ENCODE measurements at places on chromosomes 7 and 10.
A peak's percentile ranks its signal among the peaks of the same experiment; 100 is the strongest.

DNA sequence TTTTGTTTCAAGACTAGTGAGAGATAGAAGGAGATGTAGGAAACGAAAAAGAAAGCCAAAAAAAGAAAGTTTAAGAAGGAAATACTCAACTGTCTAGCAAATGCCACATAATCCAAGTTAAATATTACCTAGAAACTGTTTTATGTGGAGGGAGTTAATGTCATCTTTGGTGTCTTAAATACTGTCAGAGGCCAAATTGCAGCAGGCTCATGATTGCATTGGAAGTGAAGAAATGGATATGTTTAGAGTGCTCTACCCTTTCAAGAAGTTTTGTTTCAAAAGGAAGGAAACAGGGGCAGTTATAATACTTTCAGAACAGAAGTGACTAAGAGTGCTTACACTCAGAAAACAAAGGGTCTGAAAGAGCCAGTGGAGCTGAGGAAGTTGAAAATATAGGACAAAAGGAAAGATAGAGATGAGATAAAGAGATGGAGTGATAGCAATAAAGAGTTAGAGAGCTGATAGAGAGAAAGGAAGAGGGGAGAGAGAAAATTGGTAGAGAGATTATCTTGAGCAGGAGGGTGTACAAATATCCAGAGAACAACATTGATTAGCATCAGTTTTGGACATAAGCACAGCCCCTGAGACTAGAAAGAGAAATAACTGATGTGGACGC lies 28.0 kb upstream of the GNAI1 start:
- DNase-seq: no peak

DNA sequence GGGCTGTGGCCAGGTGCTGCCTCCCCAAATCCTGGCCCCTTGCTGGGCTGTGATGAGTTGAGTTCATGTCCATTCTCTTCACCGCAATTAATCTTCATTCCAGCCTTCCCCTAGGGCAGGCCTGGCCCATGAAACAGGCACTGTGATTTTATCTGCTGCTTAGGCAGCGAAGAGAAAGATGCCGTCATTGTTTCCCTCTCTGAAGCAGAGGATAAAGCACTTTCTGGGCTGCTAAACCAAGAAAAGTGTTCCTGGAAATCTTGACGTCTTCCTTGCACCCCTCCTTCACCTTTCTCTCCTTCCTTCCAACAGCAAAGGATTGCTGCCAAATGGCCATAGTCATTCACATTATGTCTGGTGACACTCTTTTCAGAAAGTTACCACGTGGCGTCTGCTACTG lies 265.9 kb downstream of the ZEB1 start:
- DNase-seq: no peak

DNA sequence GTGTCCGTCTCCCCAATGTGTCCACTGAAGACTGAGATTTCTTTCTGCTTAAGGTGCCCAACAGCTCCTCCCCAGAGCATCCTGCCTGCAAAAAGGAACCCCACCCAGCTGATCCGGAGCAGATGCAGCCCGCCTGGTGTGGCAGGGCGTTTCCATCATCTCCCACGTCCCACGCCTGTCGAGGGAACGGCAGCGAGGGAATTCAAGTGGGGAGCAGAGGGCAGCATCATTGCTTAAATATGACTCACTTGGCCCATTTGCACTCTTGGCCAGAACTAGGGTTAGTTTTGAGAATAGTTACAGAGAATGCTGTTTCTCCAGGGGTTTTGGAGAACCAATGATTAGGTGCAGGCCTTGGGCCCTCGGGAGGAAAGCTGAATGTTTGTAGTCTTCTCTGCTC lies 20.8 kb downstream of the VWA2 start:
- no peak for DNase-seq

- DNase-seq: no peak
Measured at GRCh38 chr10:34298346-34298818, 516.7 kb downstream of the PARD3 start.

- no peak for DNase-seq
Measured at GRCh38 chr7:158585721-158586498, 1.7 kb downstream of the PTPRN2 start.

GRCh38 chr10:60878224-60878623 lies 65.8 kb downstream of the RHOBTB1 start:
- no peak for DNase-seq

DNA sequence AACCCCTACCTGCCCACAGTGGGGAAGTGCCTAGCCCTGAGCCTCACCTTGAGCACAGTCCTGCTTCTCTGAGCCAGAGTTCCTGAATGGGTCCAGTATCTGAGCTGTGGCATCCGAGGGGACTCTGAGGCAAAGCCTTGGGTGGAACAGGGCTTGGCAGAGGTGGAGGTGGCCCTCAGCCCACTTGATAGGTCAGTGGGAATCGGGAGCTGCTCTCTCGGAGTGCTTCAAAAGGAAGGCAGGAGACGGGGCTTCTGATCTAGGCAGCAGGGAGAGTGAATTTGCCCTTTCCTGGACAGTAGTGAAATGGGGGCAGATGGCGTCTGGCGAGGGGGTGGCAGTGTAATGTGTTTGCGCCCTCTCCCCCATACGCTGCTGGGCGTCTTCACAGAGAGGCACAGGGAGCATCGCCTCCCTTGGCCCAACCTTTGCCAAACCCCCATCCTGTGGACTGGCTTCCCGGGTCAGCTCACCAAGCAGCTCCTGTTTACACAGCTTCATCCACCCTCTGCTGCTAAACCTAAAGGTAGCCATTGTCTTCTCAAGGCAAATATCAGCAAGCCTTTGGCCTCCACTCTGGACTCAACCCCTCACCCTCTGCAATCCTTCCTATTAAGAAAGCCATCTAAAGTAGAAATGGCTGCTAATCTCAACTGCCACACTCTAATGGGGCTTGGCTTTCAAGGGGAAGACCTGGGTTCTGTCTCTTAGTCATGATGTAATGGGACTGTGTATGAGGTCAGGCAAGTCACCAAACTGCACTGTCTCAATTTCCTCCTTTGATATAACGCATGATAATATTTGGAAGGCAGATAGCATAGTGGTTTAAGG lies 21.1 kb upstream of the VDAC2 start:
- no peak for DNase-seq

DNA sequence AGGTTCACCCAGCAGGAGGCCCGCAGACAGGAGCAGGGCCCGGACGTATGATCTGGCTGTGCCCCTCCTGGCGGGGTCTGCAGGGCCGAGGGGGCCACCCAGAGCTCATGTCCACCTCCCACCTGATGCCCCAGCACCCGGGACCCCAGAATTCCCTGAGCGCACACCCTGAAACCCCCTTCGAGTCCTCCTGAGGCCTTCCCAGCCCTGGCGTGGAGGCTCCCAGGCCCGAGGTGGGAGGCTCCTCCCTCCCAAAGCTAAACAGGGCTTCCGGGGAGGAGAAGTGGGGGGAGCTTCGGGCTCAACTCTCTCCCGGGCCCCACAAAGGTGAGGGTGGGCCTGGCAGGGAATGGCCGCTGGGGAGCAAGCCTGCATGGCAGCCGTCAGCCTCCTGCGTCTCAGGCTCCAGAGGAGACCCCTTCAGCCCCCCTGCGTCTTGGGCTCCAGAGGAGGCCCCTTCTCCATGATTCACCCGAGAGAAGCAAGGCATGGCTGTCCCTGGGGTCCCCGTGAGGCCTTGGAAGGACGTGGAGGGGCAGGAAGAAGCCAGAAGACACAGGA lies 30.2 kb downstream of the MICALL2 start:
- no peak for DNase-seq

GRCh38 chr7:101220295-101220694 lies 2.3 kb downstream of the ZNHIT1 start:
- DNase-seq: no peak

DNA sequence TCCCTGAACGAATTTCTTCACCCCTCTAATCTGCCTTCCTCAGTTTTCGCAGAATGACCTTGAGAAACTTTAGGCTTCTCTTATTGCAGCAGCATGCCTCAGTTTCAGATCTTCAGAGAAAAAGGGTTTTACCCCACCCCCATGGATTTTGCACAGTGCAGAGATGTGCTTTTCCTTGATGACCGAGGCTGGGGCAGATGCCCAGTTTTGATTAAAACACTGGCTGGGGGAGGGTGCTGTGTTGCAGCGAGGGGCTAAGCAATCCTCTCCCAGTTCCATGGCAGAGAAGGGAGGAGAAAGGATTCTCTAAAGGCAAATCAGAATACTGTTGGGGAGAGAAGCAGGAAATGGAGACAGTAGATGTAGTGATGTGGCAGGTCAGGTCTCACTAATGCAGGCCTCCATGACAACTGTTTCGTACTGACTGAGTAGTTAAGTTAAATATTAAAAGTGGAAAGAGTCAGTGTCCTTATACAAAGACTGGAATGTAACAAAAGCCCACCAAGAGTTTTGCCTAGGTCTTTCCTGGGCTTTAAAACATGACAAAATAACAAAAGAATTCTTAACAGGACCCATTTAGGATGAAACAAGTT lies 50.8 kb upstream of the PDZD8 start:
- DNase-seq: no peak

- DNase-seq: no peak
Measured at GRCh38 chr7:113402482-113402881, 284.1 kb upstream of the SMIM30 start.

DNA sequence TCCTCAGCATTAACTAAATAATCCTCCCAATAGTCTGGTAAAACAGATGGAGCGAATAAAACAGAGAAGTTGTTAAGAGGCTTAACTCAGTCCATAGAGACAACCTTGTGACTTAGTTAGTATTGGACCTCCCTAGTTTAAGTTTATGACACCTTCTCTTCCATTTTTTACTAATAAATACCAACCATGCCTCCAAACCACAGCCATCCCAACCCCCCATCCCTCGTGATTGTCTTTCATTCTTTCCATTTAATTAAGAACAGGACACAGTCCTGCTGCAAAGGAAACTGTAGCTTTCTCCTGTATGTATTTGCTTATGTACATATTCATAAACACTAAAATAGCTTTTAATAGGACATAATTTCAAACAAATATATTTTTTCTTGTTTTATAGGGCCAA lies 238.2 kb downstream of the SEMA3D start:
- DNase-seq: peak; percentile 80

DNA sequence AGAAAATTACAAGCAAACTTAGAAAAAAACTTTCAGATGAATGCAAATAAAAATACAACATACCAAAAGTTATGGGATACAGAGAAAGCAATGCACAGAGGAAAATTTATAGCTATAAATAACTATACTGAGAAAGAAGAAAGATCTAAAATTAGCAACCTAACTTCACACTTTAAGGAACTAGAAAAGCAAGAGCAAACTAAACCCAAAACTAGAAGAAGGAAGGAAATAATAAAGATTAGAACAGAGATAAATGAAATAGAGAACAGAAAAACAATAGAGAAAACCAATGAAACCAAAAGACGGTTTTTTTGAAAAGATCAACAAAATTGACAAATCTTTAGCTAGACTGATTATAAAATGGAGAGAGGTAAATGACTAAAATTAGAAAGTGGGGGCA lies 9.6 kb upstream of the STRA8 start:
- DNase-seq: no peak

DNA sequence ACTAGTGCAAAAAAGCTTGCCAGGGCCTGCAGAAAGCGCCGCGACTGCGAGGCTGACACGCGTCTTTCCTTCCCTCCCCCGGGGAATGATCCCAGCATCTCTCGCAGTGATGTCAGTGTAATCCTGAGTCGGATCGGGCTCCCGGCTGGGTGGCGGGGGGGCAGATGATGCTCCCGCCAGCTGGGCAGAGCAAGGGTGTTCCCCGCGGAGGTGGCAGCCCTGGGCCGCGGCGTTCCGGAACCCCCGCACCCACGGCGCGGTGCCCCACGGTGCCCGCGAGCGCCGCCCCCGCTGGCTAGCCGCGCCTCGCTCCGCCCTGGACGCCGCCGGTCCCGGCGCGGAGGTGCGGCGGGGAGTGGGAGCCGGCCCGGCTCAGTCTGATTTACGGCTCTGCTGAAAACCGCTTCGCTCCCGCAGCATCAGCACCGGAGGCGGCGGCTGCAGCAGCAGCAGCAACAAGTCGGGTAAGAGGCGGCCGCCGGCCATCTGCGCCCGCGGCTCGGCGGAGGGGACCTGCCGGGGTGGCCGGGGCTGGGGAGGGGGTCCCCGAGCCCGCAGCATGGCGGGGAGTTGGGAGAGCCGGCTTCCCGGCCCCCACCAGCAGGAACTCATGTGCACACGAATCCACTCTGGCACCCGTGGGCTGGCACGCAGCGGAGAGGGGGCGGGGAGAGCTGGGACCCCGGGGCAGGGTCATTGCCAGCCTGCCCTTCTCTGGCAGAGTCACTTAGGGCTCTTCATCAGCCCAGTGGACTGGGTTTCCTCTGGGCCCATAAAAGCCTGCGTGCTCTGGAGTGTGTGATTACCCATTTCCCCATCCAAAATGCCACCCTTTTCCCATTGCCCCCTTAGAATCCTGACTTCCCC lies at the start of gene ZNF365:
TSS of gene ZNF365 (plus strand) at position 375 of the 867 bp plus-strand sequence. CDS start 1,825 bp downstream, outside the sequence.
- DNase-seq: peak; percentile 45

- DNase-seq: no peak
Measured at GRCh38 chr7:7443806-7444350, 91.8 kb downstream of the COL28A1 start.

- no peak for DNase-seq
Measured at GRCh38 chr7:26426096-26426495, 134.4 kb downstream of the SNX10 start.
